ENCODE measurements at places on chromosomes 6 and 20.

- no peak for DNase-seq
Observed at GRCh38 chr6:7976485-7977056, 66.0 kb upstream of the TXNDC5 start.

- no peak for DNase-seq
Observed at GRCh38 chr20:10307359-10307735, 88.7 kb downstream of the SNAP25 start.

DNA sequence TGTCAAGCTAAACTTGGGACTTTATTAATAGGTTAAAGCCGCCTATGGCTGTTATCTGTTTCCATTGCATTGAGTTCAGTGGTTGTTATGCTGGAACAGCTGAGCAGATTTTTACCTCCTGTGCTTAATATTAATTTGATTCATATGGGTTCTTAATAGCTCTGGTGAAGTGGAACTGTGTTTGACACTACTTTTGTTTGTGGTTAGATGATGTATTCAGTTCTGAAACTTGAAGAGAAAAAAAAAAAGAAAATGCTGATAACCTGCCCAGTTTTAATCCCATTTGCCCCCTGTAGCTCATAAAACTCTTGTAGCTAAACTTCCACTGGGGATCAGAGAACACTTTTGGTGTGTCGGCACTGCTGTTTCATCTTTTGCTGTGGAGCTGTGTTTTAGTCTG lies 117.8 kb downstream of the ZDHHC14 start:
- no peak for DNase-seq

DNA sequence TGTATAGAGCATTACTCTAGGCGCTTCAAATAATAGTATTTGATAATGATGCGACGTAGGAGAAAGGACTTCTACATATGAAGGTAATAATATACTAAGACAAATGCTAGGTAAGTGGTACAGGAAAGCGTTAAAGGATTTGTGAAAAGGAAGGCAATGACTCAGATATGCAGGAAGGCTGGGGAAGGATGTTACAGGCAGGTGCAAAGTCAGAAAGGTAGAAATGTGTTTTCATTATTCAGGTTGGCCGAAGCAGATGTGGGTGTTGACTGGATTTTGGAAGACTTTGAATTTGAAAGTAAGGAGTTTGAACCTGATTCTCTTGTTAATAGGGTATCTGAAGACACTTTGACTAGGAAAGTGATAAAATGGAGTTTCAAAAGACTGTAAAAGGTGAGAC lies 51.0 kb downstream of the STK4 start:
- no peak for DNase-seq

DNA sequence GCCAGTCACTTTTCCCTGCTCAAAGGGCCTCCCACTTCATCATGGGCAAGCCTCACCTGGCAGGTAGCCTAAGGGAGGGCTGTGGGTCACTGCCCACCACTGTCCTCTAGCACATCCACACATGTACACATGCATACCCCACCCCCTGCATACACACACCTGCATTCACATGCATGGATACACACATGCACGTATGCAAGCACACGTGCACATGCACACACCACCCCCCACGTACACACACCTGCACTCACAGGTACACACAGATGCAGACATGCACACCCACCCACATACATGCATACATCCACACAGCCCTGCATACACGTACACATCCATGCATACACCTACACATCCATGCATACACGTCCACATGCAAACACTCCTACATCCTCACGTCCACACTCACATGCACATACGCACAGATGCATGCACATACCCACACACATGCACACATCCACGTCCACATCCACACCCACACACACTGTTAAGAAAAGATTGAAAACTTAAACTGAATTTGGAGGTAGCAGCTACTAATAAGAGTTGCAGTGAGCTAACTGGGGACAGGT lies 14.0 kb upstream of the EXOC2 start:
- DNase-seq, result no peak

GRCh38 chr20:15986690-15987089 lies 586.6 kb downstream of the KIF16B start:
- no peak for DNase-seq

Measured in retinal pigment epithelial cell (primary cell).